ENCODE measurements at places on chromosomes 5 and 9.

DNA sequence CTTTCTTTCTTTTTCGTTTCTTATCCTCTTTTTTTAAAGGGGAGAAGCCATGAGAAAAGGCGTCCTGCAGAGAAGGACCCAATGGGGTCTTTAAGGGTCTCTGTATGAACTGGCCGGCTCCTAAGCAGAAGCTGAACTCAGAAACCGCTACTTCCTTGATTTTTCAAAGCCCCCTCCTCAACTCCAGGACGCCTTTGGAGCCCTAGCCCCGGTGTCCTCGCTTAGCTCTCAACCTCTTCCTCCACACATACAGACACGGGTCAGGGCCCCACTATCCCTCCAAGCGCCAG is 8.3 kb downstream of the PAX5 start:
- no peak for DNase-seq

- DNase-seq: peak; percentile 96
Observed at GRCh38 chr5:75336615-75337336, at the start of gene HMGCR. HMGCR (plus strand) TSS chr5:75337220; CDS start chr5:75342606, 5,386 bp downstream.

DNA sequence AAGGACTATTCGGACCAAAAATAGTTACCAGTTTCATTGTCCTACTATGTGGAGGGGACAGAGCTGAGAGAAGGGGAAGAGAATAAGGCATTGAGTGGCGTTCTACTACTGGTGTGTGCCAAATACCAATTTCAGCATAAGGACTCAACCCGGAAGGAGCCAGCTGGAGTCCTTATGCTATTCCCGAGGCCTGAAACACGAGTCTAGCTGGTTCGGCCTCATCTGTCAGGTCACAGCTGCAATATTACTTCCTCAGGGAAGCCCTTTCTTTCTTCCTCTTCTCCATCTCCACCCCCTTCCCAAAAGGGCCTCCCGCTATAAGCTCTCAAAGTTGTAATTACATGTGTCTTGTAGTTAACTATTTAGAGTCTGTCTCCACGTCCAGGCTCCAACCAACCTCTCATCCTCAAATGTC is 20.5 kb upstream of the FER start:
- no peak for DNase-seq

- DNase-seq: no peak
Observed at GRCh38 chr9:101184813-101185278, 156.3 kb downstream of the PLPPR1 start.

- no peak for DNase-seq
Observed at GRCh38 chr9:8486095-8486494, 686.5 kb upstream of the DMAC1 start.

DNA sequence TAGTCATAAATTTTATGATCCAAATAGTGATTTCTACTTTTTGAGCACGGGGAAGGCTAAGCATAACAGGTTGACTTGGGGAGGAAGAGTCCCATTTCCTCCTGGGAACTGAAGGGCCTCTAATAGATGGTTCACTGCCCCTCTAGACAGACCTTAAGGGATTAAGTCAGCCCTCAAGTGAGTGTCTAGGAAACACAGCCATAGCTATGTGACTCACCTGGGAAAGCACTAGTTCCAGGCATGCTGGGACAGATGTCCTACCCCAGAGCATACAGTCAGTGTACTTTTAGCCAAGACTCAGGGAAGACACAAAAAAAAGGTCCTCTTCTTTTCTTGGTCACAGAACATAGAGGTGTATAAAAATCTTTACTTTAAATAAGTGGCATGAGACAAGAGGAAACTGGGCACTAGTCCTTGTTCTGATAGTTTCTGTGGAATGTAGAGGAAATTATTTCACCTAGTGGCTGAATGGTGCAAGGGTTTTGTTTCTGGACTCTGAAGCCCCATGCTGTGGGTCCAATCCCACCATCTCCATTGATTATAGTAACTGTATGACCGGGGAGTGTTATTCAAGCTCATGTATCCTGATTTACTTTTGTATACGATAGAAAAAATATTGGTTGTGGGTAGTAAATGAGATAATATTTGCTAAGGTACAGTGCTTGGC is 86.0 kb downstream of the NREP start:
- no peak for DNase-seq

DNA sequence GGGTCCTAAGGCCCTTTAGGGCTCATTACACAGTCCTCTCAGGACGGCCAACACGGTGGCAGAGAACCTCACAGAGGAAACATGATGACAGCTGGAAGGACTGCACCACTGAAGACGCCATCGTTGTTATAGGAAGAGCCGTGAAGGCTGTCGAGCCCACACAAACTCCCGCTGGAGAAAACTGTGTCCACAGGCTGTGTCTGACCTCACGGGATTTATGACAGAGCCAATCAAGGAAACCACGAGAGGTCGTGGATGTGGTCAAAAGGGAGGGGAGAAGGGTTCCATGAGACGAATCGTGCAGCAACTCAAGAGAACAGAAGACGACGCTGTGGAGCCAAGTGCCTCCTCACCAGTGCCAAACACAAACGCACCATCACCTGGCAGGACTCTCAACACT is 12.2 kb downstream of the QSOX2 start:
- no peak for DNase-seq

- no peak for DNase-seq
Observed at GRCh38 chr5:146993876-146994530, 115.4 kb upstream of the PPP2R2B start.

DNA sequence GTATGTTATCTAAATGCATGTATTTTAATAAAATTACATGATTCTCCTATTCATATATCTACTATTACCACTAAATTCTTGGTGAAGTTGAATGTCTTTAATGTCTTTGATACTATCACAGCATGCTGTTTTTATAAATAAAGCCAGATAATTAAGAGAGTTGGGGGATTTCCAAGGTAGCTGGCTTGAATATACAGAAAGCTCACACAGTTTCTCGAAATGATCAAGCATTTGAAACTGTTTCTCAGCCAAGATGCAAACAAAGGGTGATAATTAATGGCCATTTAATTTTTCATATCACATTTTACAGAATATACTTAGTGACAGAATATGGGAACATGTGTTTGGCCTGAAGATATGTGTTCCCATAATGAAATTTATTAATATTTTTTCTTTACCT is 145.6 kb upstream of the CDH12 start:
- DNase-seq: no peak

- DNase-seq: no peak
Observed at GRCh38 chr5:151580858-151581257, 10.3 kb downstream of the FAT2 start.

DNA sequence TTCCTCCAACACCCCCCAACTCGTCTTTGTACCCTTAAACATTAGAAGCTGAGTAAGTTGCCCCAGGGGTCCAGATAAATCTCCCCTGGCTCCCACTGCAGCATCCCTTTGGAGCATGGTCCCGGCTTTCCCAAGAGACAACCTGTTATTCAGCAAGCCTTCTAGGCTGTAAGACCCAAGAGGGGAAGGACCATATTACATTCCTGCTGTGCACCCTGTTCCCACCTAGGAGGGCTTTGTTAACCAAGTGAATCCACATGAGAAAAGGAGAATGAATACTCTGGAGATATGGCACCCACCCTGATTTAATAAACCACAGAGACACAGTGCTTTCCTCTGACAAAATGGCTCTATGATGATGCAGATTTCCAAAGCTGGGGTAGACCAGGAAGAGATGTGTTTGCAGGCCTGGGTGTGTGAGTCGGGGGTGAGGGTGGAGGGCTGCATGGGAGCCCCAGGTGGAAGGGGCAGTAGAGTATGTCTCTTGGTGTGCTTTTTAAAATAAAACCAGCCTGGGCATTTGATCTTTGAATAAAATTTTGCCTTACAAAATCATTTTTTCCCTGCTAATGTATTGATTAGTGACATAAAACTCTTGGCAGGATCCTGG is 325.2 kb downstream of the DRD1 start:
- DNase-seq: no peak

DNA sequence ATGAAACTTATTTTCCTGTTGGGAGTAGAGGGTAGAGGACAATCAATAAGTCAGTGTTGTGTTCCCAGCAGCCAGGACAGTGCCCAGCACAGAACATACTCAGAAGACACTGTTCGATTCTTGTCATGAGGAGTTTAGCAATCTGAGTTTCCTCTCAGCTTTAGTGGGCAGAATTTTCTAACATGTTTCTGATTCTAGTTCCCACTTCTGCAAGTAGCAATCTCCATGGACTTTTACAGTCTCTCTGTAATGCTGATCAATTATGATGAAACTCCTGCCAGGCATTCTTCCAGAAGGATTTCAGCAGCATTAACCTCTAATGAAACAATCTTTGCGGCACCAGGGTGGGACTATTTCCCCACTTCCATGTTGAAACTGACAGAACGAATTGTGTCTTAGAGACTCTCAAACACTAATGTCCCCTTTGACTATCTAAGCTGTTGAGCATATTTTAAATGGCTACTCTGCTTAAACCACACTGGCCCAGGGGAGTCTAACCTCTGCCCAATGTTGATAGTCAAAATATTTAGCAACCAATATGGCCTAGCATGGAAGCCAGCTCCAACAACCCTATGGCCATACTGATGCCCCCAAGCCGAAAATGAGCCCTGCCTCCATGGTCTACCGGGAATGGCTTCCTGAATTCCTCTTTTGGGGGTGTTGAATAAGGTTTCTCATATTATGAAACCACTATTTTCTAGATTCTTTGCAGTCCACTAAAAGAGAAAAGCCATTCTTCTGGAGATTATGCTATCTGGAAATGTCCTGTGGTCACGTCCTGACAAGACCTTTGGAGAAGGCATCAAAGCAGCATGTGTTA is 484.3 kb downstream of the BNC2 start:
- DNase-seq: no peak

DNA sequence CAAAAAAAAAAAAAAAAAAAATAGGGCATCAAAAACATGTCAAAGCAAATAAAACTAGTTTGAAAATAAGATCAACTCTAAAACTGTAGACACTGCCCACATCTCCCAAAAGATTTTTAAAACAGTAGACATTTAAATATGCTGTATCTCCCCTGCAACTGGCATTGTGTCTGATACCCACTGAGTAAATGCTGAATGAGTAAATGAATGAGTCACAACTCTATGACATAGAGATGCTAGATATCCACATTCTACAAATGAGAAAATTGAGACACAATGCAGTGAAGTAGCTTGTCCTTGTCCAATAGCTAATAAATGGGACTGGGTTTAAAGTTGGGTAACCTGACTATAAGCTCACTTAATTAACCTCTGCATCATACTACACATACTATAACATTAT is 14.1 kb upstream of the MAP1B start:
- DNase-seq: no peak

- no peak for DNase-seq
Observed at GRCh38 chr9:37187292-37187691, 66.9 kb downstream of the ZCCHC7 start.

DNA sequence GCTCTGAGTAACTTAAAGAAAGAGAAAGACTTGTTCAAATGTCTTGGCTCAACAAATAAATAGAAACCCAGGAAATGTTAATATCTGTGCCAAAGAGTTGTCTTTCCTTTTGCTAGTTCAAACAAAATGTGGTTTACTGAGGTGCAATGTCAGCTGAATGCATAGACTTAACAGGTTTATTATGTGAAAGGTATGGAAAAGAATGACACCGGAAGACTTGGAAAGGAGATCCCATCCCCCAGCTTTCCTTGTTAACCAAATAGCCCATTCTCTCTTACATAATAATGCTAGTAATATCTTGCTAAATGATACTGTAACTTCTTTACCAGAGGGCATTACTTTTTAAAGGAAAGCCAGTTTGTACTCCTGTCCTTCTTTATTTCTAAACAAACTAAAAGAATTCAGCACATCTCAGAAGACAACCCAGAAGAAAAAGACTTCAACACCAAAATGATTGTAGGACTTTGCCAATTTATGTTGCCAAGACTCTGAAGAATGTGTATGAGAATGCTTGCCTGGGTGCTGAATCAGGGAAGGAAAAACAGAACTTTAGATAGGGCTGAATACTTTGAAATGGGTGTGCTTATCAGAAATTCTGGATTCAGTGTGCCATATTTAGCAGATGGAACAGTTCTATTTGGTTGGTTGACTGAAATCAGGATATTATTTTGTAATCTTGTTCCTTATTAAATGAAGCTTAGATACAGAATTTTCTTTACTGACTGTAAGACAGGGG is 344.1 kb downstream of the TMEM38B start:
- no peak for DNase-seq

- DNase-seq: no peak
Observed at GRCh38 chr9:88976890-88977257, 14.4 kb upstream of the S1PR3 start.

- no peak for DNase-seq
Observed at GRCh38 chr5:138676556-138677193, 76.5 kb upstream of the CTNNA1 start.

- DNase-seq: peak; percentile 10
Observed at GRCh38 chr5:110751902-110752762, 13.3 kb downstream of the SLC25A46 start.

GRCh38 chr5:31934156-31934555 is 240.0 kb downstream of the GOLPH3 start:
- DNase-seq: no peak

GRCh38 chr5:170466988-170467707 is 36.7 kb upstream of the KCNIP1 start:
- DNase-seq: no peak

DNA sequence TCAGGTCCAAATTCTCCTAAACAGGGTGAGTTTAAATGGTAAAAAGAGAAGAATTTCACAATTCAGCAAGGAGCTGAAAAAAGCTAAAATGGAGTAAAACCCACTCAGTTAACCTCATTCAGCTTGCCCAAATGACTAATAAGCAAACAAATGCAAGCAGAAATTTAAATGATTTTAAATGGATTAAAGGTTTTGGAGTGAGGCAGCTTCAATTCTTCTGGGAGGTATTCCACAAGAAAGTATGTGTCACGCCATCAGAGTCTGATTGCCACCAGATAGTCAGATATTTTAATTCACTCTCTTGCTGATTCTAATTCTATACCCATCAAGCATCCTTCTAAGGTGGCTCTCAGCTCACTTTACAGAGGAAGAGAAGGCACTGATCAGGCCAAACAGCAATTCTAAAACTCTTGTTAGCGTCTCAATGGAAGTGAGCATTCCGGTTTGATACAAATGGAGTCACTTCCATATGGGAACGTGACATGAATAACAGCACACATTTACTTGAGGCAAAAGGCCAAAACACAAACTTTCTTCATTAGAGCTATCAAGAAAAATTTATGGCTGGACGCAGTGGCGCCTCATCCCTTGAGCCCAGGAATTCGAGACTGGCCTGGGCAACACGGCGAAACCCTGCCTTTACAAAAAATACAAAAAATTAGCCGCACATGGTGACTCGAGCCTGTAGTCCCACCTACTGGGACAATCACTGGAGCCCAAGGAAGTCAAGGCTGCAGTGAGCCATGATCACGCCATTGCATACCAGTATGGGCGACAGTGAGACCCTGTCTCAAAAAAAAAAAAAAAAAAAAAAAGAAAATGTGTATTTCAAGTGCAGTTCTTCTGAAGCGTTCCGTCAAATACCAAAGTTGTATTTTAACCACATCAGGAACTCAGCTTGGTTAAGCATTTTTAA is 2.0 kb downstream of the CLK4 start:
- no peak for DNase-seq

DNA sequence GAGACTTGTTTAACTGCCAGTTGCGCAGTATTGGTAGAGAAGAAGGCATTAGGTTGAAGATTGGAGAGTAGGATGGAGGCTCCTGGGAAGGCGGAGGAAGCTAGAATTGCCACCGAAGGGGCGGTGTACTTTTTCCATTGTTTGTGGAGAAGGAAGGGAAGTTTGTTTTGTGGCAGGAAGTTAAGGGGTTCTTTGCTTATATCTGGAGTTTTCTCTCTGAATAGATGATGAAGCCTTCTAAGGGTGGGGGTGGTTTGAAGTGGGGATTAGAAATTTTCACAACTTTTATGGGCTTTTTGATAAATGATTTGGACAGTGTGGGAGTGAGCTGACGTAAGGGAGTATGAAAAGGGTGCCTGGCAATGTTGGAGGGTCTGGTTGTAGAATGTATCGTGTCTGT is 59.3 kb downstream of the SNX30 start:
- no peak for DNase-seq

- no peak for DNase-seq
Observed at GRCh38 chr5:9373571-9373970, 172.3 kb downstream of the SEMA5A start.
